ENCODE measurements at places on chromosomes 1 and 21.

DNA sequence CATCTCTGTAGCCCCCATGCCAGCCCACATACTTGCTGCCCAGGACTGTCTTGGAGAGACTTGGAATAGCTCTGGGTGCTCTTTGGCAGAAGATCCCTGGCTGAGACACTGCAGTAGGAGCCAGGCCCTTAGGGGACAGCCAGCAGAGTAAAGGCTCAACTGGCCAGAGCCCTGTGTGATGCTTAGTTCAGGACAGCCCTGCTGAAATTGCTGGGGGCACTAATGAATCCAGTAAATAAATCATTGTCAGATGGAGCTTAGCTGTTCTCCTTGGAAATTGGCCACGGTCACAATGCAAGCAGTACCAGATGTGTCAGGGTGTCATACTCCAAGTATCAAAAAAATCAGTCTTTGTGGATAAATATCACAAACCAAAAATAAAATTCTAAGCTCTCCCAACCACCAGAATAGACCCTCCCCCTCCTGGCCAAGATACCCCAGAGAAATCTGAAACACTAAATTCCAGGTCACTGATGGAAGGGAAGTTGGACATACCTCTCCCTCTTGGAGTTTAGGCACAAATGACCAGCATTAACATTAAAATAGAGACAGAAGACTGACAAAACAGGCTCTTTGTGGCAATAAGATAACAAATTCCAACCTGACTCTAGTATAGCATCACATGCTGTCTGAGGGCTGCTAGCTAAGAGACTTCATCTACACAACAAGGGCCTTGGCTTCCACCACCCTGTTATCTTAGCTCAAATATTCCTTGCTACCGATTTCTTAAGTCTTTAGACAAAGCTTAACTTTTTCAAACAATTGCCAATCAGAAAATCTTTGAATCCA, 83.2 kb upstream of the DNAH14 start:
- no peak for DNase-seq

DNA sequence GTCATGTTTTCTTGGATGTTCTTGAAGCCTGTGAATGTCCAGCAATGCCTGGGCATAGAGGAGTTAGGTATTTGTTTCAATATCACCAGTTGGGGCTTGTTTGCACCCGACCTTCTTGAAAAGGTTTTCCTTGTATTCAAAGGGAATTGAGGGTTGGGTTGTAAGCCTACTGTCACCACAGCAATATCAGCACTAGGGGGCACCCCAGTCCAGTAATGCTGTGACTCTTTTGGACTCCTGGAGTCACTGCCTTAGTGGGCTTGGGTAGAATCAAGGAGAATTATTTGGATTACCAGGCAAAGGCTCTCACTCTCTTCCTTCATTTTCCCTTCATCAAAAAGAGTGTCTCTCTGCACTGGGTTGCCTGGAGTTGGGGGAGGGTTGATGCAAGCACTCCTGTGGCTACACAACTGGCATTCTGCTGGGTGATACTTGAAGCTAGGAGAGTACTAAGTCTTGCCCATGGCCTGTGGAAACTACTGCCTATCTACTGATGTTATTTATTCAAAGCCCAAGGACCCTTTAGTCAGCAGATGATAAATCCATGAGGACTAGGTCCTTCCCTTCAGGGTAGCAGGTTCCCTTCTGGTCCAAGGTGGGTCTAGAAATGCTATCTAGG, 34.5 kb downstream of the OR10R2 start:
- DNase-seq, result no peak

DNA sequence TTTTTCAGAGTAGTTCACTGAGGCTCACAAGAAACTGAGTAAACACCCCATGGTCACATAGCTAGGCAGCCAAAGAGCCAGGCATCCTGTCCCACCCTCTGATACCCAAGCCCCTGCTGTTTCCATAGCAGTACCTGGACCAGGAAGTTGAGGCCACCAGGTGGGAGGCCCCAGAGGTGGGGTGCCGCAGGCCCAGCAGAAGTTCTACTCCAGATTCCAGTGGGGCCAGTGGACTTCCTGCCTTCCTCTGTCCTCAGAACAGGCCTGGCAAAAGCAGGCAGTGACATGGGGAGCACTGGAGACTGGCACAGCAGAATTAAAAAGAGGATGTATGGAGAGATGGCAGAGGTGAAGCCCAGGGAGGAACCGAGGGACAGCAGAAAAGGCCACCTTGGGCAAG, 19.0 kb downstream of the FOXO6 start:
- DNase-seq, result no peak

DNA sequence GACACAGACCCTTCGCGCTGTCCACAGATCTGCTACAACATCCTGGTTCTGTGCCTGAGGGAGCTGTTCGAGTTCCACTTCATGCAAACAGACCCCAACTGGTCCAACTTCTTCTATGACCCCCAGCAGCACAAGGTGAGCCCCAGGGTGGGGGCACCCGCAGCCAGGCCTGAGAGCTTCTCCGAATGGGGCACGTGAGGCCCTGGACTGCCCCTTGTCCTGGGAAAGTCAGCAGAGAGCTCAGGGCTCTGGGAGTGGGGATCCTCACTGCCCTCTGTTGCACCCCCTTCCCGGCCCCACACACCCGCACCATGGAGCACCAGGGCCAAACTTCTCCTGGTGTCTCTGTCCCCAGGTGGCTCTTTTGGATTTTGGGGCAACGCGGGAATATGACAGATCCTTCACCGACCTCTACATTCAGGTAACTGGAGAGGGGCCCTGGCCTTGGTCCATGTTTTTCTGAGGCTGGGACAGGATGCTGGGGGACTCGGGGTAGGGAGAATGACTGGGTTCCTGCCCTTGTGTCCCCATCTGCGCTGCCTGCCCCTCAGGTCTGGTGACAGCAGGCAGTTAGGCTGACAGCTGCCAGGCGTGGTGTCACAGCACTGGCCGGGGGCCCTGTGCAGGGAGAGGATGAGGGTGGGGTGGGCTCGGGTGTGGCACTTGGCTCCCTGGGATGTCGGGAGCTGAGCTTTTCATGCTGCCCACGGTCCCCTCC, 44.6 kb downstream of the COQ8A start:
- DNase-seq, result no peak
